ENCODE measurements at places on chromosomes 7 and 10.

DNA sequence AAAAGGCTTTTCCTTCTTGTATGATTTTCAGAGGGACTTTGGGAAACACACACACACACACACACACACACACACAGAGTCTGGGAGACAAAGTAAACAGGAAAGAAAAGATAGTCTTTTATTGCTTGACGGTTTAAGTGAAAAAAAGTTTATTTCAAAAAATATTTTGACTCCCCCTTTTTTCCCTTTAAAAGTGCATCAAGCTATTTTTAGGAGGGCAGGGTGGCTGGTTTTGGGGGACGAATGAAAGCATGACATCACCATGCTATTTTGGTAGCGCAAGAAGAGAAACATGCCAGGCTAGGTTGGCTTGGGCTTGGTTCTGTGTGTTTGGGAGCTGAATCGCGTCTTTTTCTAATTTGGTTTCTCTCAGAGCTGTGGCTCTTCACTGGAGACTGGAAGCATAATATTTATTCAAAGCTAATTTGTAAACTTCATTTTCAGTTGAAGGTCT, 129.2 kb downstream of the BAMBI start:
- DNase-seq, result no peak

- DNase-seq, result no peak
These were observed 108.6 kb upstream of the PDE1C start for GRCh38 chr7:32178677-32179366.

GRCh38 chr7:25263337-25263736, 35.1 kb upstream of the NPVF start:
- DNase-seq, result no peak

DNA sequence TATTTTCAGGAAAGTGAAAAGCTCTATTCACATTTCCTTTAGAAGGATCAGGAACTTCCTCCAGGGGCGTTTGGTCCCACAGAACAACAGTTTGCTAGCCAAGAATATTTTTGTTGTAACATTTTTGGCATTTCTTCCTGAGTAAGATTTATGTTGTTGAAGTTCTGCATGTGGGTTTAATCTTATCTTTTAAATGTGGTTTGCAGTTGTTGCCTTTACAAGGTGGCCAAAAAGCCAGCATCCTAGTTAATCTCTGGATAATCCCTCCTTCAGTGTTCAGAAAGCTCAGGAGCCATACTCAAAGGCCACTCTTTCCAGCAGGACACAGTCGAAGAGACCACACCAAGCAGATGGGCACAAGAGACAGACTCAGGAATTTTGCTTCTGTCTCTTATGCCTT, 30.0 kb downstream of the SLC26A4 start:
- no peak for DNase-seq

GRCh38 chr7:6476596-6477317, 29.0 kb upstream of the DAGLB start:
- DNase-seq, result no peak

GRCh38 chr10:99976886-99977665, 32.7 kb downstream of the DNMBP start:
- no peak for DNase-seq

- DNase-seq, result no peak
These were observed 53.0 kb upstream of the ABCB5 start for GRCh38 chr7:20562461-20562860.

GRCh38 chr7:120729245-120729644, 128.7 kb downstream of the TSPAN12 start:
- DNase-seq, result no peak

DNA sequence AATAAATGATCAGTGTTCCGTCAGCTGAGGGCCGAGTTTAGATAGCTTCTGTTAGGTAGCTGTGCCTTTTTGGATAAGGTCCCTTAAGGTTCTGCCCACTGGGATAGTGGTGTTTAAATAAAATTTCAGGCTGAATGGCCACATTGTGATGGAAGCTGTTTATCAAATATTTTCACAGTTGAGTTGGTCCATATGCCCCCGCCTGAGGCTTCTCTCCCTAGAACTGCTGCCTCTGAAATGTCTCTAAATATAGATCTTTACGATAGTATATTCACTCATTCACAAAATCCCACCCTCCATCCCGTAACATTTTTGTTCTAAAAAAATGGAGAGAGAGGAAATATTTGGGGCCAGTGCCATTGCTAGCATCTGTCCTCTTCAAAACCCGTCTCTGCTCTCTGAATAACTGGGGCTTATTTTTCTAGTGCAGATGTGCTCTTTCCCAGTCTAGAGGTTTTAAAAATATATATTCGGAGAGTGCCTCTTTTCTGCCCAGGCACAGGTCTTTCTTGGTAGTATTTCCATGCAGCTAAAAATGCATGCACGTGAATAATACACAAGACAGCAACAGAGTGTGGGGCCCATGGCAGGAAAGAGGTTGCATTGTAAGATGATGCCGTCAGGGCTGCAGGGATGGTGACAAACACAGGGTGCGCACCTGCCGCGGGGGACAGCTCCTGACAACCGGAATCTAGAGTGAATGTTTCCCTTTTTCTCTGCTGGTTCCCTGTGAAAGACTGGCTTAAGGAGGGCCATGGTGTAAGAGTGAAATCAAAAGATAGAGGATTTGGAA, 105.4 kb upstream of the BTBD16 start:
- no peak for DNase-seq

DNA sequence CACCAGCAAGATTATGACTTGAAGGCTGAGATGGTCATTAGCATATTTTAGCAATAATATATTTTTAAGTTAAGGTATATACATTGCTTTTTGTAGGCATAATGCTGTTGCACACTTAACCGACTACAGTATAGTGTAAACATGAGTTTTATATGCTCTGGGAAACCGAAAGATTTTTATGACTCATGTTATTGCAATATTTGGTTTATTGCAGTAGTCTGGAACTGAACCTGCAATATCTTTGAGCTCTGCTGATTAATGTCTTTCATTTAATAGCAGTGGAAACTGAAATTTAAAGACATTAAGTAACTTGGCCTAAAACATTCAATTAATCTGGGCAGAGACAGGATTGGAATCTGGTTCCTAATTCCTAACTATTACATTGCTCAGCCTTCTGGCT, 266.7 kb upstream of the PLXDC2 start:
- no peak for DNase-seq

DNA sequence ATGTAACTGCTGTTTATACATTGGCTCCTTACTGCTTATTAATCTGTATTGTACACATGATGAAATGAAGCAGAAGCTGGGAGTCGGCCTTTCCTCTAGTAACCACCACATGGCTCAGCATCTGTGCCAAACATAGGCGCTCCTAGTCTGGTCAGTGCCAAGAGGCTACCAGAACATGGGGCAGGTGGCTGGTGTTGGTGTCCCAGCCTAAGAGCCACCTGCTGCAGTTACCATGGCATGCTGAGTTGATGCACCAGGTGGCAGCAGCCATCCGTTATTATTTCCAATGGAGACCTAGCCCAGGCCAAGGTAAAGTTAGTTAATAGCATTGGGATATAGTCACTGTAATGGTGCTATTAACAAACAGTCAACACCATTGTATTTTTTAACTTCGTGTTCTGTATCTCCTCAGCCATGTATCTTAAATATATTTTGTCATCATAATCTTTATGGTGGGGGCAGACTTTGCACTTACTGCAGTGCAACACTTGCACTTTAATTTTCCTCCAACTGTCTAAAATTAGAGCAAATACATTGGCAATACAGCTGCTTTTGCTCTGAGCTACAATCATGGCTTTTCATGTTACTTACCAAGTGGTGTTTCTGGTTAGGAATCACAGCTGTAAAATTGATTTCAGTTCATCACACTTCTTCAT, 33.1 kb downstream of the HBP1 start:
- DNase-seq, result no peak

- no peak for DNase-seq
These were observed 2.1 kb downstream of the CHST3 start for GRCh38 chr10:71966046-71967004.

Data from CD4-positive, CD25-positive, alpha-beta regulatory T cell (primary cell).